T-helper 9 cell (primary cell): ENCODE measurements at places on chromosomes 2 and 18.

DNA sequence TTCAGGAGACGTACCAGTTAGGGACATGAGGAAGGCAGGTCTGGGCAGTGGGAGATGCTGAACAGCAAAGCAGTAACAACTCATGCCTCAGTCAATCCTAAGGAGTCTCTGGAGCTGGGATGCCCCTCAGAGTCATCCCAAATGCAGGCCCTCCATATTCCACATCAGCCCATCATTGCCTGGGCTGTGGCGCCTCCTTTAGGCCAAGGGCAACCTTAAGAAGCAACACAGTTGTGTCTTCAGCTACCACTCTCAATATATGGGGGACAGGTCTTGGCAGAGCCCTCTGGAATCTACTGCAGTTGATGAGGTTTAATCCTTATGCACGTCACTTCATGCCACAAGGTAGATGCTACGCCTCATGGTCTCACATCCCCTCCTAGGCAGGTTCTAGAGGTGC, 682.0 kb upstream of the RAB6C start:
- no peak for DNase-seq

DNA sequence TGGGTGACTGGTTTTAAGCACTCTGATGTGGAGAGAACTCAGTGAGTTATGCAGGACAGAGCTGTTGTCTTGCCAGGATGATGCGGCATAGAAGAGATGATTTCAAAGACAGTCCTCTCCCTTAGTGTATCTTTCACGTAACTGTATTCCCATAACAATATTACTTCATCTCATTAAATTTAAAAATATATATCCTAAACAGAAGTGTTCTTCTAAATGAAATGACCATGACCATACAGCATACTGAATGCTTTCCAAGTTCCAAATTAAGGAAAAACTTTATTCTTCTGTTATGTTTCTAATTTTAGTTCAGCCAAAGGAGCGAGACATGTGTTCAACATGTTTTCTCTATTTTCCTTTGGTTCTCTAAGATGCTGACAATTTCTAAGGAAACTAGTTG, 600.1 kb upstream of the FSHR start:
- no peak for DNase-seq

- no peak for DNase-seq
These were observed 41.1 kb downstream of the NETO1 start for GRCh38 chr18:72826736-72827135.

GRCh38 chr2:136019306-136019705, 33.9 kb upstream of the DARS1 start:
- DNase-seq, result no peak

DNA sequence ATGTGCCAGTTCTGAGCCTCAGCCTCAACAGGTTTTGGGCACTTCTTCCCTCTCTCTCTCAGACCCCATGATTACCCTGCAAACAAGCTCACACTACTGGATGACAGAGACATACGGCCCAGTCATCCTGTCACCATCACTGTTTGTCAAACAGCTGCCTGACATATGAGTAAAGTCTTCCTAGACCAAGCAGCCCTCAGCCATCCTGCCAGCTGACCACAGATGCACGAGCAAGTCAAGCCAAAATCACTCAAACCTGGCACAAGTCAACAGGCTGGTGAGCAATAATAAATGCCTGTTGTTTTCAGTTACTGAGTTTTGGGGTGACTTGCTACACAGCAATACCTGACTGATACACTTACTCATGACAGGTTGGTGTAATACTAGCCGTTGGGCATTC, 75.5 kb upstream of the KLF7 start:
- DNase-seq, result no peak

GRCh38 chr2:643761-644160, 33.4 kb downstream of the TMEM18 start:
- DNase-seq, result no peak

DNA sequence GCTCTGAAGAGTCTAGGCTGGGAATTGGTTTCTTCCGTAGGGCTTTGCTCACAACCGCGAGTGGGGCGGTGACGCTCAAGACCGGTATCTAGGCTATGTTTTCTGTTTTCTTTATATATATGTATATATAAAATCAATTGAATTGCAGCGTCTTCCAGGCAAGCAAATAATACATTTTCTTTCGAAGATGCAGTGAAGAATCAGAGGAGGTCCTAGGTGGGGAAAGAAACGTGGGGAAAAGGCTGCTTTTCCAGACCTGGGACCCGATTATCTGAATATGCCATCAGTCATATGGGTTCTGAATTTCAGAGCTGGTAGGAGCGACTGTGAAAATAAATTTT, 714 bp upstream of the SCN9A start:
- DNase-seq, result no peak

DNA sequence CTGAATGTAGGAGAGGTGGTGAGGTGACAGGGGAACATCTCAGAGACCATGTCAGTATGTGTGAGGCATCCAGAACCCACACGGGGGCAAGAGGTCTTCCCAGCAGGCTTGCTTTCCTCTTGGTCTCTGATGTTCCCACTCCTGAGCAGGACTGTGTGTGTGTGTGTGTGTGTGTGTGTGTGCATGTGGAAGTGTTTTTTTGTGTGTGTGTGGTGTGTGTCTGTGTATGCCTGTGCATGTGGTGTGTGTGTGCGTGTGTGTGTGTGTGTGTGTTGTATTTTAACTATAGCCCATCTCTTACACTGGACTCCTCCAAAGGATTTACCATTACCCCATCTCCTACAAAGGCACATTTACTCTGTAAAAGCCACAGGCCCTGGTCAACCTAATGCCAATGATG, 40.4 kb downstream of the SLC4A5 start:
- no peak for DNase-seq

DNA sequence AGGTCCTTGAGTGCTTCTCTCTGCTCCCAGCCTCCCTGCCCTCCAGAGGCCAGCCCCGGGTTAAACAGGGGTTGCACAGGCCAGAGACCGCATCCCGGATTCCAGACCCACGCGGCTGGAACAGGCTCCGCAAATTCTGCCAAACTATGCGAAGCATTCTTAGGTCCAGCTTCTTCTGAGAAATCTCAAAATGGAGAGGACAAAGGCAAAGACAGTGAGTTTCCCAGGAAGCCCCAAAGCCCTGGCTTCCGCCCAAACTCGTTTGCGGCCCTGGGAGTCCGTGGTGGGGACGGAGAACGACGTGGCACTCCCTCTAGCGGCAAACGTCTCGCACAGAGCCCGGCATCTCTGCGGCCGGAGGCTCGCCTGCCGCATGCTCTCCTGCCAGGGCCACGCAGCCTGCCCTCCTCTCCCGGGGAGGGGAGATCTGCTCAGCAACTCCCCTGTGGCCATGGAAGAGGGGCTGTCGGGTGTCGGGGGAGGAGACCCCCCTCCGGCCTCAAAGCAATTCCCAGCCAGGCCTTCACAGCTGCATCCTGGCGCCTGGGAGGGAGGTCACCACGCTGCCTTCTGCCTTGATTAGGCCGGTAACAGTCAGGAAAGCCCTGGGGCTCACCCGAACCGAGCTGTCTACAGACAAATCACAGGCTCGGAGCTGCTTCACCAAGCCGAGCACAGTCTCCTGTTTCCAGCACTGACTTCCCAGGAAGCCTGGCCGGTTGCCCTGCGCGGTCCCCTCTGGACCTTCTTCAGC, 33.4 kb upstream of the KLHL29 start:
- no peak for DNase-seq

GRCh38 chr2:160928854-160929301, 231.3 kb upstream of the TANK start:
- no peak for DNase-seq

GRCh38 chr2:19209575-19210341, 148.7 kb downstream of the OSR1 start:
- DNase-seq, result no peak

GRCh38 chr2:16259010-16259409, 318.7 kb downstream of the MYCN start:
- DNase-seq, result no peak

- DNase-seq, result peak; percentile 17
These were observed 36.6 kb downstream of the DARS1 start for GRCh38 chr2:135948642-135949355.

- DNase-seq, result no peak
These were observed 54.7 kb downstream of the VWC2L start for GRCh38 chr2:214465363-214466146.

- no peak for DNase-seq
These were observed 177.9 kb upstream of the NABP1 start for GRCh38 chr2:191499874-191500565.

DNA sequence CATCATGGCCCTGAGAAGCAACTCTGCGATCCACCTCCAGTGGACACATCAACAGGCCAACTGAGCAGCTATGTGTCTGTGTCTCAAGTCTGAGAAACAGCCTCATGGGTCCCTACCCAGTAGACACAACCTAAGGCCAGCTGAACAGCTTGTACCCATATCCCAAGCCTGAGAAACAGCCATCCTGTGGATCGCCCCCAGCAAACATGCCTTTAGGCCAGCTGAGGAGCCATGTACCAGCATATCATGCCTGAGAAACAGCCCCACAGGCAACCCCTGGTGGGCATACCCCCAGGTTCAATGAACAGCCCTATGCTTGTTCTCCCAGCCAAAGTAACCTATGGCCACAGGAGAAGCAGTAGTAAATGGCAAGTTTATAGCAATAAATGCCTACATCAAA, 126.7 kb upstream of the OTX1 start:
- DNase-seq, result no peak

DNA sequence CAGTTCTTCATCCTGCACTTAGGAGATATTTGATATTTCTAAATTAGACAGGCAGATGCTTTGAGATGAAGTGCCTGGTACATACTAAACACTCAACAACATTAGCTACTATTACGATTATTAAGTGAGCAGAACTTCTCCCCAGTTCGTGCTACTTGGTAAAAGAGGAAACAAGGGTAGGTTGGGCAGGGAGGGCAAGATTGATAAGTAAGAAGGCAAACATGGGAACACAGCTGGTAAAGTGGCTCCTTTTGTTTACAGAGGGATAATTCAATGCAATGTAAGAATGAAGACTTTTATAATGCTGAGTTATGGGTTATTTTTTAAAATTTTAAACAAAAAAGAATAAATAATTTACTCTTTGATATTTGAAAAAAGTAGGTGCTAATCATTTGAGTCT, 15.9 kb upstream of the WIPF1 start:
- no peak for DNase-seq

GRCh38 chr2:205805136-205805535, 122.8 kb downstream of the NRP2 start:
- DNase-seq, result no peak

GRCh38 chr2:233414777-233415570, 60.7 kb downstream of the DGKD start:
- DNase-seq, result no peak

DNA sequence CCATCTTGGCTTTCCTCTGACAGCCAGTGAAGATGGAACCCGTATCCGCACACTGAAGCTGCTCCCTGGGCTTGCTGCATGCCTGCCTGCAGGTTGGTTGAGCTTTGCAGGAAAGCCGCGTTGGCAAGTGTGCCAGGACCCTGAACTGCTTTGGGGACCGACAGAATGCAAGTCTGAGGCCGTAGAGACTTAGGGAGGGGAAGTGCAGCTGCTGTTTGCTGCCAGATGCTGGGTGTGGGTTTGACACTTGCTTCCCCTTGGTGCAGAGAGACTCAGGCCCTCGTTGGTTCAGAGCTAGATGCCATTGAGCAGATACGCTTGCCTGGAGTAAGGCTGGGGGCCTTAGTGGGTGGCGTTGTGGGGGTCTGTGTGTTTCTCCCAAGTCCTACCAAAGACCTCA, 13.1 kb upstream of the PHLPP1 start:
- no peak for DNase-seq

- no peak for DNase-seq
These were observed 6.3 kb upstream of the ASB1 start for GRCh38 chr2:238420442-238420841.

- DNase-seq, result no peak
These were observed 139.4 kb downstream of the SEPTIN10 start for GRCh38 chr2:109474319-109474825.

- DNase-seq, result no peak
These were observed 28.2 kb upstream of the GBX2 start for GRCh38 chr2:236196366-236196765.
